Stimulated activated CD4-positive, alpha-beta T cell treated with anti-CD3 and anti-CD28 coated beads, TNF-alpha, amount 100 ng/mL, for 4 hours (primary cell): ENCODE measurements at places on chromosomes 13 and 19.
A peak's percentile ranks its signal among the peaks of the same experiment; 100 is the strongest.

DNA sequence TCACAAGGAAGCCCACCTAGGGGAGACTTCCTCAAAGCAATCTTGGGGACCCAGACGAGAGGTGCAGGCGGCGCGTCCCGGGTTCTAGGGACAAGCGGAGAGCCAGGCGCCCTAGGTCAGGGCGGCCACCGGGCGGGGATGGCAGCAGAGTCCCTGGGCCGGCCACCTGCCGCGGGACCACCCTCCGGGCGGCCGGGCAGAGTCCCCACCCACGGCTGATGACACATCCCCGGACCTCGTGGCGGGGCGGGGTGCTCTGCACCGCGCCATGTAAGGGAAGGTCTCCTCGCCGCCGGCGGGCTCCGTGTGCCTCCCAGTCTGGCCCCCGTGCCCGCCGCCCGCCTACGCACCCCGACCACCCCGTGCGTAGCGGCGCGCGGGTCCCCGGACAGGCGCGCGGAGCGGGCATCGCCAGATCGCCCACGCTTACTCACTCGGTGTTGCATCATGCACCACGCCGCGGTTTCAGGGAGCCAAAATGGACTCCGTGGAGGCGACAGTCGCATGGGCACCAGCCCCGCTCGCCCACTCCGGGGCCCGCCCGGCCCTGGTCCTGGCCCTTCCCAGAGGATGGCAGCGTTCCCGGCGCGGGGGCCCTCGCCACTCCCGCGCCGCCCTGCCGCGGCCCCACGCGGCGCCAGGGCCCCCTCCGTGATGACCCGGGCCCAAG, 643 bp downstream of the SLC7A1 start:
- DNase-seq = peak; percentile 56

- no peak for DNase-seq
Measured at GRCh38 chr13:101474419-101474957, 22.0 kb downstream of the ITGBL1 start.

DNA sequence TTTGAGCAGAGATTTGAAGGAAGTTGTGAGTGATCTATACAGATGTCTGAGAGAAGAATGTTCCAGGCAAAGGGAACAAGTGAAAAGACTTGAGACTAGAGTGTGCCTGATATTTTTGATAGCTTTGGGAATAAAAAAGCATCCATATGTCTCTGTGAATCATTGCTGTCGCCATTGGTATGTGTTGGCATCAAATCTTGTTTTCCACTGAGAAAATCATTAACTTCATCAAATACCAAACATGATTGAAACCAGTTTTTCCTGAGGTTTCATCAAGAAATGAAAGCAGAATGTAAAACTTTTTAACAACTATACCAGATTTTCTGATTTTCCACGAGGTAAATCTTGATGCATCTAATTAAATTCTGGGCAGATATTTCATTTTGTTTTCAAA, 862.6 kb downstream of the DIAPH3 start:
- no peak for DNase-seq

- DNase-seq = no peak
Measured at GRCh38 chr19:50410109-50410508, 8.6 kb upstream of the SPIB start.

DNA sequence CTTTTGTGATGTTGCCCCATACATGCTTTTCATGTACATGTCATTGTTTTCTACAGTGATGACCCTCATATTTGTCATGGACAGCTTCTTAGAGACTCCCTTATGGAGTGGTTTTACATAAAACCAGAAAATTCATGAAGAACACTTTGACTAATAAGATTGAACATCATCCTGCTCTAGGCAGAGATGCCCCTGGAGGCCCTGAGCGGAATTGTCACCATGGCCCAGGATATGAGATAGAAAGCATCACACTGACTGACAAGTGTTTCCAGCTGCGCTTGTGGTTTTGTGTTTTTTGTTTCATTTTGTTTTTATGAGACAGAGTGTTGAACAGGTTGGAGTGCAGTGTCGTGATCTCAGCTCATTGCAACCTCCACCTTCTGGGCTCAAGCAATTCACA, 22.2 kb downstream of the ZNF701 start:
- no peak for DNase-seq

DNA sequence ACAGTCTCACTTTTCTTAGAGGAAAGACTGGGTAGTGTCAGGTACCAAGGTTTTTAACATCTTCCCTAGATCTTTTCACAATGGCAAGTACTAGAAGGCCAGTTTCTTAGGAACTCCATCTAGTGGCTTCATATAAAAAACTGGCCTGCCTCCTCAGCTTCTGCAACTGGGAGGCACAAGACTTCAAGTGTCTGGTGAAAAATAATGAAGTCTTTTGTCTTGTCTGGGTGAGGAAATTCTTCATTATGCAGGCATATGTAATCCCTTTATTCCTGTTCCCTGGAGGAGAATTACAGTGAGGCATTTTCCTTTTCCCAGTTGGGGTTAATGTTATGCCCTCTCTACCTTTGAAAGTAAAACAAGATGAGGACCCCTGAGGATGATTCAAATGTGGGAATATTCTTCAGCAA, 300.5 kb downstream of the NALCN start:
- DNase-seq = no peak

DNA sequence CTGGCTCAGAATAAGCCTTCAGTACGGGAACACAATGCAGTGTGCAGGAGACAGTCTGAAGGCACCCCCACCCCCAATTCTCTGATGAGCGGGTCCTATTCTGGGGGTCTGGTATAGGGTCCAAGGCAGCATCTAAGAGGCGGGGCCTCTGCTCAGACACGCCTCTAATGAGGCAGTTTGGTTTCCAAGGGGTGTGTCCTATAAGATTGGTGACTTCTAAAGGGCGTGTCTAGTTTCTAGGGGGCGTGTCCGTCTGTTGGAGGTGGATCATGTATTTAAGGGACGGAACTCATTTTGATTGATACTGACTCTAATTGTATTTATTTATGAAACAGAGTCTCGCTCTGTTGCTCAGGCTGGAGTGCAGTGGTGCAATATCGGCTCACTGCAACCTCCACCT, 8.7 kb downstream of the FIZ1 start:
- DNase-seq = no peak

DNA sequence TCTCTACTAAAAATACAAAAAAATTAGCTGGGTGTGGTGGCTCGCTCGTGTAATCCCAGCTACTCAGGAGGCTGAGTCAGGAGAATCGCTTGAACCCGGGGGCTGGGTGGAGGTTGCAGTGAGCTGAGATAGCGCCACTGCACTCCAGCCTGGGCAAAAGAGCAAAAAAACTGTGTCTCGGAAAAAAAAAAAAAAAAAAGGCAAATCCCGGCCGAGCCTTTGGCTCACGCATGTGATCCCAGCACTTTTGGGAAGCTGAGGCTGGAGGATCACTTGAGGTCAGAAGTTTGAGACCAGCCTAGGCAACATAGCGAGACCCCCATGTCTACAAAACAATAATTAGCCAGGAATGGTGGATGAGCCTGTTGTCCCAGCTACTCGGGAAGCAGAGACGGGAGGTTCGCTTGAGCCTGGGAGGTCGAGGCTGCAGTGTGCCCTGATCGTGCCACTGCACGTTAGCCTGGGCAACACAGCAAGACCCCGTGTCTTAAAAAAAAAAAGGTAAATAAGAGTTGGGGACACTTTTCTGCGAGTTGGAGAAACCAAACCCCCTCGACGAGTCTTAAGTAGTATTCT, 574 bp upstream of the GPX4 start:
- no peak for DNase-seq

DNA sequence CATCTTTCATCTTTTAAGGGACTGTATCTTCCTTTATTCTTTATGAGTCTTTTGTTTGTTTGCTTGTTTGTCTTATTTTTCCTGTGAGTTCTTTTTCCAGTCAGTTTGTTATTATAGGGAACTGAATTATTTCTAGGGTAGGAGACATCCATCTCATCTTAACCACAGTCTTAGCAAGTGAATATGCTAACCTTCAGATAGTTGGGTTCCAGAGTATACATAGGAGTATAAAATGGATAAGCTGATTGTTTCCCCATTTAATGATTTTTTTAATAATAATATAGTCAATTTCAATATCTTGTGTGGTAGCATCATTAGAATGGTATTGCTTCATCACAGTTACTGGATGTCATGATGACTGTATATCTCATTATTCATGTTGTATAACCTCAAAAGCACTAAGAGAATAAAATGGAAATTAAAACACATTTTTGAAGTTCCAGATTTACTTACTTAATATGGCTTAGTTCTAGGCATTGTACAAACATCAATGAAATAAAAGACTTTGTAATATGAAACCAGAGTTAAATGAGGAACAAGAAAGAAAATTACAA, 33.0 kb downstream of the GPC6 start:
- DNase-seq = no peak

GRCh38 chr13:109151255-109151654, 521.8 kb downstream of the MYO16 start:
- DNase-seq = no peak
